ENCODE measurements at places on chromosomes 6 and 20.
A peak's percentile ranks its signal among the peaks of the same experiment; 100 is the strongest.

GRCh38 chr6:170237999-170238740, 52.7 kb downstream of the DLL1 start:
- no peaks in the 10 kb centered on the region for H3K36me3 ChIP-seq
- DNase-seq: no peak
- no peaks in the 10 kb centered on the region for H3K27me3 ChIP-seq
- H3K4me1 ChIP-seq: no peaks in the 10 kb centered on the region
- H3K27ac ChIP-seq: no peak overlapping the region

GRCh38 chr6:108697561-108698161, 136.9 kb downstream of the FOXO3 start:
- no peaks in the 10 kb centered on the region for H3K36me3 ChIP-seq
- H3K27ac ChIP-seq: peak overlapping the region; percentile 74
- H3K27me3 ChIP-seq: no peaks in the 10 kb centered on the region
- H3K4me3 ChIP-seq: no peak overlapping the region
- H3K4me1 ChIP-seq: peaks cover 39% of the 10 kb centered on the region

DNA sequence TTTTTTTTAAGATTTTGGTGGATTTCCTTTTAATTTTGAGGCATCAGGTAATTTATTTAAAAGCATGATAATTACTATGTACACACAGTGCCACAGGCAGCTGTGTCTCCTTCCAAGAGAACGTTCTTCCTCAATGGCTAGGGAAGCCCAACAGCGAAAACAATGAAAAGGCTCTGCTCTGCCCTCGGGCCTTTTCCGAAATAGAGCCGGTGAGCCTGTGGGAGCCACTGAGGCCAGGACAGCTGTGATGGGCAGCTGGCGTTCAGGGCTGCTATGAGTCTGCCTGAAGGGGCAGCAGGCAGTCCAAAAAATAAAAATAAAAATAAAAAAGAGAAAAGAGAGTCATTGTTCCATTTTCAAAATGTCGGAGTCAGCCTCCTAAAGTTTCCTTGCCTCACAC, 443.8 kb downstream of the KIF16B start:
- H3K4me1 ChIP-seq: no peaks in the 10 kb centered on the region
- H3K4me3 ChIP-seq: no peak overlapping the region
- DNase-seq: no peak
- no peaks in the 10 kb centered on the region for H3K36me3 ChIP-seq
- H3K27ac ChIP-seq: no peak overlapping the region

DNA sequence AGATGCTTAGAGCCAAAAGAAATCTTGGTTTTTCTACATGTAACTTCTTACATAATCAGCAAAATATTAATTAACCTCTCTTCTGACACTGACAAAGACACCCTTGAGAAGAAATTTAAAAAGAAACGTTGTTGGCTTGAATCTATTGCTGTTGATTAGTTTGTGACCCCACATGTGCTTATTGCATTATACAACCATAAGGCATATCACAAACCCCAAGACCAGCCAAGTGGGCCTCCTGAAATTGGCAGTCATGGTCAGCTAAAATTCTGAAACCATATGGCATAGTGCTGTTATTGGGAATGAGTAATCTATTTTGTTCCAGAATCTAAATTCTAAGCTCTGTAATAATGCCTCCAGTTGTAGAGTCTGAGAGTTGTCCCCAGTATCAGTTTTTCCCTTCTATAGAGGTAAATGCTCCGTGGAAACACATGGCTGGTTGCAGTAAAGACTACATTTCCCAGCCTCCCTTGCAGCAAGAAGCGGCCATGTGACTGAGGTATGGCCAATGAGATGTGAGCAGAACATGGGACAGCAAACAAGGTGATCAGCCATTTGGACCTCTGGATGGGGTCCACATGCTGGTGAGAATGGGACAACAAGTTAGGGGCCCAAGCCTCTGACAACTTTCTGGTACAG, 42.3 kb upstream of the PTPN1 start:
- no peaks in the 10 kb centered on the region for H3K36me3 ChIP-seq
- H3K27ac ChIP-seq: no peak overlapping the region
- H3K4me1 ChIP-seq: peaks cover 16% of the 10 kb centered on the region
- no peak overlapping the region for H3K4me3 ChIP-seq

- no peaks in the 10 kb centered on the region for H3K27me3 ChIP-seq
- peaks cover 18% of the 10 kb centered on the region for H3K4me1 ChIP-seq
- H3K36me3 ChIP-seq: no peaks in the 10 kb centered on the region
- H3K27ac ChIP-seq: peak overlapping the region; percentile 66
These were observed 91.7 kb downstream of the GJA10 start for GRCh38 chr6:89985751-89986493.

All from heart right ventricle (tissue), 16 donors.